Stimulated activated CD4-positive, alpha-beta T cell treated with anti-CD3 and anti-CD28 coated beads, Interleukin-12 subunit alpha, Interleukin-12 subunit beta, amount 100 ng/mL, for 24 hours (primary cell): ENCODE measurements at places on chromosomes 1 and 21.

- DNase-seq: no peak
These were observed 15.5 kb upstream of the TFF3 start for GRCh38 chr21:42330380-42331371.

DNA sequence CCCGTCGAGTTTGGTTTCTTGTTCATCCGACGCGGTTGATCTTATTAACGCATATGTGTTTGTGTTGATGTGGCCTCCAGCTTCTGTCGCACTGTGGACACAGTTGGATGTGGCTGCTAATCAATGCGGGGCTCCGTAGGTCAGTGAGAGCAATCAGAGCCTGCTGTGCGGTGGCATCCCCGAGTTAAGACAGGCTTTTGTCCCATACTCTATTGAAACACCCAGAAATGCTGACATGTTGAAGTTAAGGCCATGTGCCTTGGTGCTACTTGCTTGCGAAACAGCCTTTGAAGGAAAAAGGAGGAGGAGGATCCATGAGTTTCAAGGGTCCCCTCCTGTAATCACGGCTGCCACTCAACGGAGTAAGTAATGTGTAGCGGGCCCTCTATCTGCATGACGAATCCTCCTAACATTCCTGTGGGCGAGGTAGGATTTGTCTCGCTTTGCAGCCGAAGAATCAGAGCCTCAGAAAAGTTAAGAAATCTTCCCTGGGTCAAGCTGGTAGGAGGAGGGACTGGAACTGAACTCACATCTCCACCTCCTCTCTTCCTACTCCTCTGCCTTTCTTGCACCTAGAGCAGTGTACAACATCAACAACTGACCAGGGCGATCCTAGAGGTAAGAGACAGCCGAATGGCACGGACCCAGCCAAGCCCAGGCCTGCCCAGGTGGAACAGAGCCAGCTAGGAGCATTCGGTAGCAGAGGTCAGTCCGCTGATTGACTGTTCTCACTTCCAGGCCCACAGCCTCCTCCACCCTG lies 19.5 kb downstream of the PDE9A start:
- no peak for DNase-seq

DNA sequence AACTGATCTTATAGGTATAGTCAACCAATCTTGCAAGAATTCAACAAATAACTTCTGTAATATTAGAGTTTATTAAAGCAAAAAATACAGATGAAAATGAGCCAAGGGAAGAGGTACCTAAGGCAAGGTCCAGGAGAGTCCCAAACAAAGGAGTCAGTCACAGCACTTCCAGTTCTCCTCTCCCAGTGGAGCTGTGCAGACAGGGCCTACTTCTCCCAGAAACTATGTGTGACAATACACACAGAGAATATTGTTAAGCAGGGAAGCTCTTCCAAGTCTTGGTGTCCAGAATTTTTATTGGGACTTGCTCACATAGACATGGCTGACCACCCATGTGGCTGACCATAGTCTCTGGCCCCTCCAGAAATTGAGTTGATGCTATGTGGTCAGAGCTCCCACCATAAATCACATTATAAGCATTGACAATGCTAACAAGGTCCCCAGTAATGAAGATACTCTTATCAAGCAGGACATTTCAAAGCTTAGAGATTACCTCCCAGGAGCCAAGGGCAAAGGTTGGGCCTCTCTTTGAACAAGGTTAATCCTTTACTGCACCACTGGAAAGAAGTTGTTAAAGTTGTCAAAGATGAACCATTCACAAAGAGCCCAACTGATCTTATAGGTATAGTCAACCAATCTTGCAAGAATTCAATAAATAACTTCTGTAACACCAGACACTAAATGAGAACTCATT lies 3.5 kb upstream of the CD244 start:
- DNase-seq: no peak

DNA sequence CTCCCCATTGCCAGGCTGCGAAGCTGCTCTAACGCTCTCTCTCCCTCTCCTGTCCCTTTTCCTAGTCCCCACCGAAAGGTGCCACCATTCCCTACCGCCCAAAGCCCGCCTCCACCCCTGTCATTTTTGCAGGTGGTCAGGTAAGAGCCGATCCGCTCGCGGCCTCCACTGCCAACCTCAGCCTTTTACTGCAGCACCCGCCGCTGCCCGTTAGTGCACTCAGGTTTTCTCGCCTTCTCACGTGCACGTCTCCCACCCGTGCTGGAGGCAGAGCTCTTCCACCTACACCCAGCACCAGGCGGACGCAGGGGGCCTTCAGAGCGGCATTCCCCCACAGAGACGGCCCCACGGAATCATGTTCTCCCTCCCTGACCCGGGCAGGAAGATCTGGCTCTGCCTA lies 67.7 kb upstream of the COL6A1 start:
- DNase-seq: no peak

- DNase-seq: no peak
These were observed 11.9 kb upstream of the CPLANE2 start for GRCh38 chr1:16248603-16249516.

DNA sequence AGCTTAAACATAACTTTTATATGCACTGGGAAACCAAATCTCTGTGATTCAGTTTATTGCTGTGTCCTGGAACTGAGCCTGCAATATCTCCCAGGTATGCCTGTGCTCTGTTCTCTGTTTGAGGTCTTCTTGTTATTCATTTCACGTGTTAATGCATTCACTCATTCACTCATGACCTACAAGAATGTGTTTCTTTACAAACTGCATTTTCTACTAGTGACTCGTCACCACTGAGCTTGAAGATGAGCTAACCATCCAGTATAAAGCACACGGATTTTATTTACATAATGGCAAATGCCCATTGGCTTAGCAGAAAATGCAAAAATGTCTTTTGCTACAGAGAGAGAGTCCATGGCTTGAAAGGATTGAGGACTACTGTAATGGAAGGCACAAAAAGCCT lies 75.0 kb upstream of the DUSP10 start:
- DNase-seq: no peak

- DNase-seq: no peak
These were observed 228.9 kb upstream of the TMEM51 start for GRCh38 chr1:14924455-14925331.

DNA sequence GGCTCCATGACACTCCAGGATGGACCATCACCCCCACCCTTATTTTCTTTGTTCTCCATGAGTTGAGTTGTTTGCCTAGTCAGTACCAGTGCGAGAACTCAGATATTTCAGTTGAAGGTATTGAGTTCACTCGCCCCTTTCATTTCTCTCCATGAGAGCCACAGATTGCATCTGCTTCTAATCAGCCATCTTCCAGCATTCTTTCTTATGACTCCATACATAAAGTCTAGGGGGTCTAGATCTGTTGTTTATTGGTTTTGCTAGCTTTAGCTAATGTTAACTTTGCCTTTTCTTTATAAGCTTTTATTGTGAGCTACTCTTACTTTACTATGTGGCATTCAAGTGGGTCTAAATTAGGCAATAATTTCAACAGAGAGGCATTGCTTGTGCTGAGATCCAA lies 71.6 kb upstream of the PDC start:
- DNase-seq: no peak

- DNase-seq: no peak
These were observed 98.4 kb downstream of the EDEM3 start for GRCh38 chr1:184656221-184656620.

DNA sequence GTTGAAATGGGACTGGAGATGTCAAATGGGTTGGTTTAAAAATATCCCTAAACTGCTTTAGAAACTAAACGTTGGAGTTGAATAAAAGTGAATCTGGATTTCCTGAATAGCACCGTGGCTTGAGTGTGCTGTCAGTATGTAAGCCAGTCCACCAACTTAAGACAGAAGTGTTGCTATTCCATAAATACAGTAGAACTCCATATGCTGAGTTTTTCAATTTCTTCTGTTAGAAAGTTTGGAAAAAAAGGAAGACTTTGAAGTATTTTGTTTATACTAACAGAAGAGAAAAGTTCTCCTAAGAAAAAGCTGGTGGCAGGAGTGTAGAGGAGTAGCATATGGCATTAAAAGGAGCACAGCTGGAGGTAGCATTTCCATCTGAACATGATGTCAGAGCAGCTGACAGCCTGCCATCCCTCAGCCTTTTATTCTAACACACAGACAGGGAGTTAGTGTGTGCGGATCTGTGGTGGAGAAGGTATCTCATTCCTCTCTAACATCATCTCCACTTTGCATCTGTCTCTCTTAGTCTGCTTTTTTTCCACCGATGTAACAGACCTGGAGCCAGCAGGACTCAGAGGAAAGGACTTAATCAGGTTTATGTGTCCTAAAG lies at the start of gene ZBTB18:
ZBTB18 (plus strand) TSS at position 449 of the 610 bp plus-strand sequence; CDS start at position 598, 149 bp downstream.
- DNase-seq: no peak

DNA sequence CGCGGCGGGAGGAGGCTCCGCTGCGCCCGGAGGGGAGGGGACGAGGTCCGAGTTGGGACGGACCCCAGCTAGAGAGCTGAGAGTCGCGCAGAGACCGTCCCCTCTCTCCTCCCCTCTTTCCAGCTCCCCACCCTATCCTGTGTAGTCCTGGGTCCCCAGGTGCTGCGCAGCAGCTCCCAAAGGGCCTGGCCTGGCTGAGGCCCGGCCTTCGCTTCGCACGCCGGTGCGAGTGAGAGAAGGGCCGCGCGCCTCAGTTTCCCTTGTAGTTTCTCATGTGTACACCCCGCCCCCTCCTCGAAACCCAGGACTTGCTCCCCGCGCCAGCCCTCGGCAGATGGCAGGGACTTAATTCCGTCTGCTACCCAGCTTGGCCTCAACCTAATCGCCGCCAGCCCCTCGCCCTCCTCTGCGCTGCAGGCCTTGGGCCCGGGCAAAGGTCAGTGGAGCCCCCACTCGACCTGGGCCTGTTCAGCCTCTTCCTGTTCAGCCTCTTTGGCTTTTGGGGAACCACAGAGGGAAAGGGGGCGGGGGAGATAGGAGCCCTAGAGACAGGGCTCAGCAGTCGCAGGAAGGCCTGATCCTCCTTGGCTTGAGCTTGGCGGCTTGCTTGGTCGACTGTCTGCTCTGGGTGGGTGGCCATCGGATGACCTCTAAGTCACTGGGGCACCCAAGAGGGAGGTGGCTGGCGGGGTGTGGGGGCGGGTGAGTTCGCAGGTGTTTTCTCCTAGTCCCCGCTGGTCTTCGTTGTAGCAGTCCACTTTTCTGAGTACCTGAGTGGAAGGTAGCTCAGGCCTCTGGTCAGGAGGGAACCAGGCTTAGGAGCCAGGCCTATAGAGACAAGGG lies 1.0 kb downstream of the ZNF687 start:
- no peak for DNase-seq

DNA sequence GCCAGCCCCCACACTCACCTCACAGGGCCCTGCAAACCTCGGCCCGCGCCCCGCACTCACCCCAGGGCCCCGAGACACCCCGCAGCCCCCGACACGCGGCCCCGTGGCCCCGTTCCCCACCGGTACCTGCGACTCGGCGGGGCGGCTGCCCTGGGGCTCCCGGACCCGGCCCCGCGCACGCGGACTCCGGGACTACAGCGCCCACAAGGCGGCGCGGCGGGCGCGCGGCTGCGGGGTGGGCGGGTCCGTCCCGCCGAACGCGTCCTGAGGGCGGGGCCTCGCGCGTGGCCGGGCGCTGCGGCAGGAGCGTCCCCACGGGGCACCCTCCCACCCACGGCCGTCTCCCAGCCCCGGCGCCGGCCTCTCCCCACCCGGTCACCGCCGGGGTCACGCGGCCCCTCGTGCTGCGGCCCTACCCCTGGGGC lies at the start of gene SLC19A1:
SLC19A1 (minus strand) TSS at position 199 of the 425 bp plus-strand sequence. CDS start 4,481 bp downstream, outside the sequence.
- peak; percentile 68 for DNase-seq

DNA sequence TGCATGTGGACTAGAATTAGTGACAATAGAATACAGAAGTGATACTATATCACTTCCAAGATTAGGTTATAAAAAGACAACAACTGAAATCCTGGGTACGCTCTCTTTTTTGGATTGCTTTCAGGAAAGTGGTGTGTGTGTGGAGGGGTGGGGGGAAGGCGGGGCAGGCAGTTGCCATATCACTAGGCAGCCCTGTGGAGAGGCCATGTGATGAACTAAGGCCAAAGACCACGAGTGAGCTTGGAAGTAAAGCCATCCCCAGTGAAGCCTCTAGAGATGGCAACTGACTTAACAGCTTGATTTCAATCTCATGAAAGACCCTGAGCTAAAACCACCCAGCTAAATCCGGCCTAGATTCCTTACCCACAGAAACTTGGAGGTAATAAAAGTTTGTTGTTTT lies 6.2 kb upstream of the ASPM start:
- DNase-seq: no peak

- DNase-seq: no peak
These were observed 28.5 kb downstream of the SKI start for GRCh38 chr1:2256435-2257244.

GRCh38 chr1:228494391-228494790 lies 7.2 kb downstream of the RNF187 start:
- DNase-seq: no peak

- DNase-seq: no peak
These were observed 60.6 kb upstream of the IFI44L start for GRCh38 chr1:78559680-78560079.

DNA sequence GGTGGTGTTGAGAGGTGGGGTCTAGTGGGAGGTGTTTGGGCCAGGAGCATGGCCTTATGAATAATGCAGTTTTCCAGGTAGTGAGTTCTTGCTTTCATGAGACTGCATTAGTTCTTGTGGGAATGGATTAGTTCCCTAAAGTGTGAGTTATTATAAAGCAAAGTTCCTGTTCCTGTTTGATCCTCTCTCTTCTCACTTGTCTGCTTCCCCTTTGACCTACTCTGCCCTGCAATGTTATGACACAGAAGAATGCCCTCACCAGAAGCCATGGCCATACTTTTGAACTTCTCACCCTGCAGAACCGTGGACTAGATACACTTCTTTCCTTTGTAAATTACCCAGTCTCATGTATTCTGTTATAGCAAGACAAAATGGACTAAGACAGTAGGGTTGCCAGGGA lies 53.6 kb downstream of the MAP3K7CL start:
- DNase-seq: no peak

GRCh38 chr1:162251102-162251501 lies 125.6 kb downstream of the SPATA46 start:
- no peak for DNase-seq

DNA sequence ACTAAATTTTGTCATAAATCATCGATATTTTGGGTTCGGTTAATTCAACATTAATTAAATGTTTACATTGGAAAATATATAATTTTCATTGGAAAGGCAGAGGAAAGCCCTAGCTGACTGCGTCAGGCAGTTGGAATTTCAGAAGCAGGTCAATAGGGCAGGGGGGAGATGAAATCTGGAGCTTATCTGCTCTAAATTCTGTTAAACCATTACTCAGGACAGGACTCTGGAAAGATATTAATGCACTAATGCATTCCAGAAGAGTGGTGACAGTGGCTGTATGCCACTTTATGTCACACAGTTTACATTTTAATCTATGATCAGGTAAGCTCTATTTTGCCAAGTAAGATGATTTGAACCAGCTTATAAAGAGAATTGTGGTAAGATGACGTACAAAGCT lies 153.0 kb upstream of the B3GALT2 start:
- no peak for DNase-seq

DNA sequence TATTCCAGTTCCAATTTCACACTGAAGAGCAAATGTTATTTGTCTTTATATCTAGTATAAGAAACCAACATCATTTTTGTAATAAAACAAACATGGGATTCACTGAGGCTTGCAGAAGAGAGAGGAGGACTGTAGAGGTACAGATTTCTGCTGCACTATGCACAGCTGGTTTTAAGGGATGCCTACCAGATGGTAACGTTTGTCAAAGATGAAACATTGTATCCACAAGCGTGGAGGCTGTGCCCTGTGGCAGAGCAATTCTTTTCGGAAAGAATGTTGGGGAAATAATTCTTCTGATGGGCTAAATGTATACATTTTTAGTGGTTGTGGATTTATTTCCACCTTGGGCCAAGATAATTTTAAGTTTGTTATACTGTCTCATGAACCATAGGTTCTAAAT lies 272.4 kb downstream of the DUSP10 start:
- no peak for DNase-seq

- DNase-seq: no peak
These were observed 295.0 kb upstream of the NCAM2 start for GRCh38 chr21:20703112-20703767.

GRCh38 chr1:186754542-186755145 lies 74.1 kb upstream of the PLA2G4A start:
- no peak for DNase-seq
